NCI-H1105 (cell line): ENCODE measurements at places on chromosomes 5 and 9.
A peak's percentile ranks its signal among the peaks of the same experiment; 100 is the strongest.

DNA sequence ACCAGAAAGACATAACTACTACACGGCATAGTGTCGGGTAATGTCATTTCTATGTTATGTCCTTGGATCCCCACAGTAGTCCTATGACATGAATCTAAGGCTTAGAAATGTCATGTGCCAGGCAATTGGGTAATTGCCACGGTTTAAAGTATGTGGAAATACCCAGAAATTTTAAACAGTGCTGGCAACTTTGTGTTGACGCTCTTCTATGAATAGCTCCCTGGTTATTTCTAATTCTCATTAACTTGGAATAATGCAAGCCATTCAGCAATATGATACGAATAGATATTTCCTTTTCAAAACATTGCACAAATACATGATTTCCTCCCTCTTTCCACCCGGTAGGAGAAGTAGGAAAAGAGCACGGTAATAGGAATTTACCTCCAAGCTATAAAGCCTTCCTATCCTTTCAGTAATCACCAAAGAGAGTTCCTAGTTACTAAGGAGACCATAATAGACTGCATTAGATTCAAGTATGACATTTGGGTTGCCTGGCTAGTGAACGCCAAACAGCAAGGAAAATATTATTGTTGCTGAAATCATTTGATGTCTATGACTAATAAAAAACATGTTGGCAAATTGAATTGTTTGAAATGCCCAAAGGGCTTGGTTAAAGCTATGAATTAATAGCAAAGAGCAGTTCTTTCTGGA, 168.4 kb downstream of the CCDC192 start:
- no peak for DNase-seq

DNA sequence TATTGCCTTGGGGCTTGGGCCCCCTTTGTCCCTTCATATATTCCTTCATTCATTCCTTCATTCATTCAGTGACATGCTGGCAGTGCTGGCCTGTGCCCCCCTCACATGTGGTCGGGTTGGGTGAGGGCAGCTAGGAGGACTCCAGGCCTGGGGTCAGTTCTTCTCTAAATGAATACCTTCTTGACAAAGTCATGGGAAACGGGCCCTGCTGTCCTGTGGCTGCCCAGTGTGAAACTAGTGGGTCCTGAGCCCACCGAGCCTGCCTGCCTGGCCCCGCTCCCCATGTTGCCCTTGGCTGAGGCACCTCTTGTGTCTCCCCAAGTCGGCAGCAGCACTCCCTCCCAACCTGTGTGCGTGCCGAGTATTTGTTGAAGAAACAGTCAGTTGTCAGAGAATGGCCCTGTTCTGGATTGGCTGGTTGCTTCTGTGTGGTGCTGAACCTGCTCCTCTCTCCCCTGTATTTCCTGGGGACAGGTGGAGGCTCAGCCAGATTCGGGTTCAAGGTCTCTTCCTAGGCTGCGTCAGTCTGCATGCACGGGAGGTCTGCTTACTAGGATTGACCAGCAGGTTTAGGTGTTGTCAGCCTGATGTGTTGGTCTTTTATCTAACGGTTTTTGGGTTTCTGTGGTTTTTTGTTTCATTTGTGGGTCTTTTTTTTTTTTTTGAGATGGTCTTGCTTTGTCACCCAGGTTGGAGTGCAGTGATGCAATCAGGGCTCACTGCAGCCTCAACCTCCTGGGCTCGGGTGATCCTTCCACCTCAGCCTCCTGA, 3.0 kb upstream of the CEL start:
- DNase-seq: no peak

DNA sequence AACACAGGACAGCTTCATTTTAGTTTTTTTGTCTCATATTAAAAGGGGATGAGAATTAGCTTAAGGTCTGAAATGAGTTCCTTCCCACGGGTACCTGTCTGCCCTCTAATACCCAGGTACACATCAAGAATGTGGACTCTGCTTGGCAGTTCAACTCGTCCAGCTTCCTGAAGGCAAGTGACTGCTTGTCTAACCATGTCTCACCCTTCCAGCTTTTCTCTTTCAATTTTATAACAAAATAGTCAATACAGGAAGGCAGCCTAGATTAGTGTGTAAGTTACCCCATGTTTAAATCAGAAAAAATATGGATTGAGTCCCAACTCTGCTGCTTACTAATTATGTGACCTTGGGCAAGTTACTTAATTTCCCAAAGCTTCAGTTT, 50.5 kb upstream of the C5orf46 start:
- no peak for DNase-seq

GRCh38 chr5:28903643-28904042, 1865.3 kb upstream of the CDH9 start:
- no peak for DNase-seq

- no peak for DNase-seq
Observed at GRCh38 chr5:6718718-6719117, 5.5 kb downstream of the TENT4A start.

- DNase-seq: no peak
Observed at GRCh38 chr9:70425192-70425591, 10.7 kb upstream of the KLF9 start.

DNA sequence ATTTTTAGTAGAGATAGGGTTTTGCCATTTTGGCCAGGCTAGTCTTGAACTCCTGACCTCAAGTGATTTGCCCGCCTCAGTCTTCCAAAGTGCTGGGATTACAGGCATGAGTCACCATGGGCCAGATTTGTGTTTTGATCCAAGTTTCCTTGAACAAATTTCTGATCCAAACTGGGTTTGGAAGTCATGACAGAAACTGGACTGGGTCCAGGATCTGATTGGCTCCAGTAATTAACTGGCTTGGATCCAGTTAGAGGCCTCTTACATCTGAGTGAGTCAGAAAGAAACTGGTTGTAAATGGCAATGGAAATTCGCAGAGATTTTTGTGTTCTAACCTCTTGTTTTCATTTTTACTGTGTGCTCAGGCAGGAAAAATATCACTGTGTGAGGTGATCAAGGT, 141.6 kb downstream of the SLC25A46 start:
- no peak for DNase-seq

DNA sequence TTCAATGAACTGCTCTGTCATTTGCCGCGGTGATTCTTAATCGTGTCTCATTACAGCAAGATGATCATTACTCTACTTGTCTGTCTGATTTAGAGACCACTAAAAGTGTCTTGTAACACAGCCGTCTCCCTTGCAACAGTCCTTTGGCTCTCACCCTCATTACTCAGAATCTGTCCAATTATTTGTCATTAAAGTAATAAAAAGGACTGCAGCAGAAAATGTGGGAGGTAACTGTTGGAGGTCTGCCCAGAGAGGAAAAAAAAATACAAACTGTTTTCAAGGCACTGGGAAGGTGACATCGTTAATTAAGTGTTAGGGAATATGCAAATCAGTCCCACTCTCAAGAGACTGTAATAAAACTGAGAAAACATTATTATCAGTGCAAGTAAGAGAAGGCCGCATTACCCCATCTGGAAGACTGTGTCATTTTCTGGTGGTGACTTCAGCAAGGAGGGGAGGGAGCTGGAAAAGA, 281.0 kb downstream of the RASEF start:
- DNase-seq: peak; percentile 91

- DNase-seq: no peak
Observed at GRCh38 chr5:153404747-153405146, 85.7 kb upstream of the GRIA1 start.

DNA sequence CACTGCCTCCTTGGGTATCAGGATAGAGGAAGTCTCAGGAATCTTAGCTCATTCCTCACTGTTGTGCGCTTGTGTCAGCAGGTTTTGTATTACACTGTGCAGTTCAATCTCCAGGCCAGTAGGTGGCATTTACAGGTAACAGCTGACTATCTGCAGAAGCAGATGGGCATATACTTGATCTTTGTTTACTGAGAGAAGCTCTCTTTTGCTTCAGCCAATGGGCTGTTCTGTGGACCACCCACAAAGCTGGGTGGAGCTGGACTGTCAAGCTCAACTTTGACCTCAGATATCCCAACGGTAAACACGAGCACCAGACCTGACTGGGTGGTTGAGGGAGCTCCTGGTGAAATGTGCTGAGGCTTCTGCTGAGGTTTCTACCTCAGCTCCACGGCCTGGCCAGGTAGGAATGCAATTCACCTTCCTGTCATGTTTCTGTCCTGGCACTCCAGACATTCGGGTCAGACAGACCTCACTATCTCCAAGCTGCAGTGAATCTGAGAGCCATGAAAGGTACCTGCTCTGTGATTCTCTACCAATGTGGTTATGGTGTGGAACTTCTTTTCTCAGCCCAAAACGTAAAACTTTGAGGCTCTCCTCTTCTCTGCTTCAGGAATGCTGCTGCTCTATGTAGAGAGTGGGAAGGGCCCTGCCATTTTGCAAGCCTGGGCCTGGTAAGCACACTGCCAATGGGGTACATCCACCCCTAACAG, 167.9 kb upstream of the ACTBL2 start:
- no peak for DNase-seq

DNA sequence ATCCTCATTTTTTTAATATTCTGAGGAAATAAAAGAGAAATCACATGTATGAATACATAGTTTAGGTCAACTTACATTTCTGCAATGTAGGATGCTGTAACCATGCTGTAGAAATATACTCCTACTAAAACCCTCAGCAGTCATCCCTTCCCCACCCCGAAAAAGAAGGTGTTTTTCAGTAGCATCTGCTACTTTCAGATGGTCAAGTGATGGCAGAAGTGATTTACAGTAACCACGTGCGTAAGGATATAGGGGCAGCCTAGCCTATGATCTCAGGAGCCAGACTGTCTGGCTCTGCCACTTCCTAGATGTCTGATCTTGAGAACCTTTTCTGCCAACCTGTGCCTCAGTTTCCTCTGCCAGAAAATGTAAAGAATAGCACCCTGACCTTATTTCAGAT, 26.0 kb upstream of the SYK start:
- DNase-seq: no peak

- no peak for DNase-seq
Observed at GRCh38 chr5:75526070-75526469, 14.4 kb downstream of the POLK start.

- DNase-seq: no peak
Observed at GRCh38 chr5:42542106-42542505, 118.9 kb downstream of the GHR start.
